Stimulated activated CD8-positive, alpha-beta memory T cell treated with anti-CD3 and anti-CD28 coated beads, Interleukin-2, amount 100 ng/mL, for 48 hours (primary cell): ENCODE measurements at places on chromosomes 5 and 9.

DNA sequence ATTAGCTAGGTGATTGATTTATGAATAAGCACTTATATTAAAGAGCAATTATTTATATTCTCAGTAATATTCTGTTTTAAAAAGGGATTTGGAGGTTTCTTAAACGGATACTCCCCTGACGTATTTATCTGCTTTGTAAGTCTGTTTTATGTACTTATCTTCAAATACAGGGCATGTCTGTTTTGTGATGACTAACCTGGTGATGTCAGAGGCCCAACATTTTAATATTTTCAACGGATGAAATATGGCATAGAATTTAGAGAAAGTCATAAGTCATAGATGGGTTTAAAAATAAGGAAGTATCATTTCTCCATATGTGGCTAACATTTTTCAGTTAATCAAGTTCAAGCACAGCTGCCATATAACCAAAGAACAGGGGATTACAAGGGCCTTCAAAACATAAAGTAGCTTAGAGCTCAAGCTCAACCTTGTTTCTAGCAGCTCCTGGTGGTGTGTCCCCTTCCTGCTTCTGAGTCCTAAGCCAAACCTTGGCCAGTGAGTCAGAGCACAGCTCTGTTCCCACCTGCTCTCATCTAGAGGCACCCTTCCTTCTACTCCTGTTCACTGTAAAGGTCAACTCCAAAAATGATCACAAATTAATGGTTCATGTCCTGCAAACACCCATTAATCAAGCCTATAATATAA is 131.4 kb downstream of the OXCT1 start:
- no peak for DNase-seq

- DNase-seq, result no peak
Observed at GRCh38 chr5:76682387-76682786, 33.5 kb upstream of the F2R start.

GRCh38 chr9:94900222-94901018 is 173.9 kb downstream of the AOPEP start:
- DNase-seq, result no peak

DNA sequence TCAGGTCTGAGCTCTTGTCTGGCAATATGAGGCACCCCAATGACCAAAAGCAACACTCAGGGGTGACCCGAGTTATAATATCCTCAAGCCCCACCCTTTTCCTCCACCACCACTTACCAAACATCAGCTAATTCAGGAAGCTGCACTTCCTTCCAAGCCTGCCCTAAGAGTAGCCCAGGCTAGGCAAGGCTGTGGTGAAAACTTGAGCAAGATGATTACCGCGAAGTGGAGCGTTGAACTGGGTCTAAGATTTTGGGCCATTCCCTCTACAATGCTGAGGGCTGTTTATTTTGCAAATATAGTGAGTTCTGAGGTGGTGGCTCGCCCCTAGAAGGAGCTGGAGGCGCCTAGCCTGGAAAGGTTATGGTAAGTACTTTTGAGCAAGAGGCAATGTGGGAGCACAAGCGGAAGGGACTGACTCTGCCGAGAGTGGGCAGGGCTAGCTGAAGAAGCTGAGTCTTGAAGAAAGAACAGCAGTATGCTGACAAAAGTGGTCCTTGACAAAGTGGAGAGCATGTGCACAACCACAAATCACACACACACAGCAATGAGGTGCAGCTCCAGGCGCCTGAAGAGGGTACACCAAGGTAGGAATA is at the start of gene HK3:
HK3 (minus strand) TSS at position 51 of the 596 bp plus-strand sequence. CDS start 3,187 bp downstream, outside the sequence.
- DNase-seq, result no peak

GRCh38 chr5:62212648-62213047 is 93.4 kb upstream of the KIF2A start:
- no peak for DNase-seq

DNA sequence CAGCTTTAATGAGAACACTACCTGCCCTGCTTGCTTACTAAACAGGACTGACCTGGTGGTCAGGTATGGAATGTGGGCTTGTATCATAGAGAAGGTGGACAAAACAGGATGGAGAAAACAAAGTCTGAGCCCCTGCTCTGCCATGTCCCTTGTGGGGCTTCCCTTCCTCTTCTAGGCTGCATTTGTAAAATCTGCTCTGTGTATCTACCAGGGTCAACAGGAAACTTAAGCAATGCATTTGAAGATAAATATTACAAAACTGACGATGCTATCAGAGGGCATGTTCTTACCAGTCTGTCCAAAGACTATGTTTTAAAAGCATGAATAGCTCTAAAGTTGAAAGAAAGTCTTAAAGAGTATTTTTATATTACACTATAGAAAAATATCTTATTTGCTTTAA is 228.7 kb downstream of the DCP2 start:
- DNase-seq, result no peak

- no peak for DNase-seq
Observed at GRCh38 chr5:151661968-151662732, 24.6 kb downstream of the SPARC start.

DNA sequence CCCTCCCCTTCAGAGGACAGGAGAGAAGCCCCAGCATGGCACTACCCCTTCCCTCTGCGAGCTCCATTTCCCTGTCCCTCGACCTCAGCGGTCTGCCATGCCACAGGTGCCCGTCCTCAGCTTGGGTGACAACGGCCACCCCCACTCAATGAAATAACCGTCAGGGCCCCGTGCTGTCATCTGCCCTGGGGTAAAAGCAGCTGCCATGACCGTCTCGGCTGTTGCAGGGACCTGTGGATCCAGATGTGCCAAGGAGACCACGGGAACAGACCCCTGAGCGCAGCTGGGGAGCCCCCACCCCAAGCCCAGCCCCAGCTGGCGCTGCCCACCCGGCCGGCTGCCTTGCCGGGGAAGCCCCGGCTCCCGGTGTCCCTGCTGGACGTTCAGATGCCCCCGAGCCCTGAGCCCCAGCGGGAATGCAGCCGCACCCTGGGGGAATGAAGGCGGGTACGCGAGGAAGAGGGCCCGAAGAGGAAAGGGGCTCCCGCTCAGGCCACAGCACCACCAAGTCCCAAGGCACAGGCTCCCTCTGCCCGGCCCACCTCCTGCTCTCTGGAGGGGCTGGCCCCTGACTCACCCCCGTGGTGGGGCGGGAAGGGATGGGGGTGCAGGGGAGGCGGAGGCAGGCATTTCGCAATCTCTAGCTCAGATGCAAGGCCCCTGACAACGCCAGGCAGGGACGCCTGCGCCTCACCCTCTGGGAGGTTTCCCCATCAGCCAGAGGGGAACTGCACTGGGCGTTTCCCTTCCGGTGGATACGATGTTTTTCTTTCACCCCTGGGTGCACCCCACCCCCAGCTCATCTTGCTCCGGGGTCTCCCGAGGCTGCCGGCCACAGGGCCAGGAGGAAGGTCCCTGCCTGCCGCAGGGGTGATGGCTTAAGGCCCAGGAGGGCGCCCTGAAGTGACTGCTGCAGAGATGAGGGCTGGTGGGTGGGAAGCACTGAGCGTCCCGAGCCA is 49.2 kb downstream of the NACC2 start:
- no peak for DNase-seq

- DNase-seq, result peak; percentile 16
Observed at GRCh38 chr5:176817841-176818377, 7.5 kb downstream of the UNC5A start.

GRCh38 chr9:110750272-110750671 is 81.7 kb downstream of the MUSK start:
- DNase-seq, result no peak

DNA sequence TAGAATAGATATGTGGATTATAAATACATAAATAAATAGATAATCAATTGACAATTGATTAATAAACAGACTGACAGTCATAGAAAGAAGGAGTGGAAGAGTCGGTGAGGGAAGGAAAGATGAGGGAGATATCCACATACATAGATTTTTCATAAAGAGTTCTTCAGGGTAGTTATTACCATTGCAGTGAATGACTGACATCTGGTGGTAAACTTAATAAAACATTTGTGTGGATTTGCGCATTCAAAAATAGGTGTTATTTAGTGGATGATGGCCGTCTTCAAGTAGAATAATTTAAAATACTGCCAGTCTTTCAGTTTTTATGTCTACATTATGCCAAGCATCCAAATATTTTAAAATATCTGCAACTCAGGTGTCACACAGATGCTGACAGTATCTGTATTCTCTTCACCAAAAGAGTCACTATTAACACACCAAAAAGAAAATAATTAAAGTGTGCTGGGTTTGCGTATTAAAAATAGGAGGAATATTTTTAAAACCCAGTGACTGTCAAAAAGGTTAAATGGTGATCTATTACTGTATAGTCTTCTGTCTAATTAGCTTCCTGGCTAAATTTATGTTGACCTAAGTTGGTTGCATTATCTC is 78.8 kb downstream of the GIN1 start:
- DNase-seq, result no peak

GRCh38 chr9:130226112-130226511 is 39.4 kb upstream of the HMCN2 start:
- DNase-seq, result no peak

DNA sequence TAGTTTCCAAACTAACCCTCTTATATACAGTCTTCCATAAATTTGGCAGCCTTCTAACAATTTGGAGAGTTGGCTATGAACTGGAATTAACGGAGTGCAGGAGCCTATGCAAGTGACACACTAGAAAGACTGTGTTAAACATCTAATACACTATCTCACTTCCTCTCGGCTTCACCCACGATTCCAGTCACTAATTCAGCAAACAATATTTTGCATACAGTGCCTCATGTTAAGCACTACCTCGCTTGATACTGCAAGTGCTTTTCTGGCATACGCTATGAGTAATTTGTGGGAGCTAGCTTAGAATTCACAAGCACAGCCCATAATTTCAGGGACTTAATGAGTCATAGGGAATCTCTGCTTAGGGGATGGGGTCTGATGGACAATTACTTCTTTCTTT is 102.5 kb downstream of the ST8SIA4 start:
- DNase-seq, result no peak

DNA sequence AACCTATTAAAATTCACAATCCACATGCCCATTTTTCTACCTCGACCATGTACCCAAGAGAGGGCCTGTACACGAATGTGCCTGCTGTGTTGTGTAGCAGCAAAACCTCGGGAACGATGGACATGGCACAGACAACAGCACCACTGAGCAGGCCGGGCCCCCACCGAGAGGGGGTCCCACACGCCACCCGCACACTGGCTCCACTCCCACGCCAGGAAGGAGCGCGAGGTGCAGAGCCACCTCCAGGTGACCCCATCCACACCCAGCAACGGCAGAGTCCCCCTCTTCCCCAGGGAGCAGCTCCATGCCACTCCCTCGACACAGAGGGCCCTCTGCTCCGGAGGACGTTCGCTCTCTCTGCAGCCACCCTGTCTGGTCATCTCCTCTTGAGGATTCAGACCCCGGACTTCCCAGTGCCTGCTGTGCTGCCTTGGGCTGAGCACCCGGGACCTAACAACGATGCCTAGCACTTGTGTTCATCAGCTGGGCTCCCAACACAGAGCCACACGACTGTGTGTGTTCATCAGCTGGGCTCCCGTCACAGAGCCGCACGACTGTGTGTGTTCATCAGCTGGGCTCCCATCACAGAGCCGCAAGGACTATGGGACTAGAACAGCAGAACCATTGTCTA is 25.3 kb upstream of the ADAMTS2 start:
- DNase-seq, result no peak

DNA sequence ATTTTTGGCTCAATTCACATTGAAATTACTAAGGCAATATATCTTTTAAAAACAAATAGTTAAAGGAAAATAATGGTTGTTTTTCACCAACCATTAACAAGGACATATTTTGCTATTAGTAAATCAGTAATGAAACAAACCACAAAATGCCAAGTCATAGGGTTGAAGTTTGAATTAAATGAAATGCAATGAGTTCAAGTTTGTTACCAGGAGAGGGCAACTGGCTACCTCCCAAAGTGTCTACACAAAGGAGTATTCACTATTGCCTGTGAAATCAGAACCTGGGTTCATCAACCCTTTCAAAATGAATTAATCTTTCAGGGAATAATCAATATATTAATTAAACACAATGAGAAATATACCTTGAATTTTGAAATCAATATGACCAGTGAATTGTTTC is 138.4 kb upstream of the DMRTA1 start:
- no peak for DNase-seq

DNA sequence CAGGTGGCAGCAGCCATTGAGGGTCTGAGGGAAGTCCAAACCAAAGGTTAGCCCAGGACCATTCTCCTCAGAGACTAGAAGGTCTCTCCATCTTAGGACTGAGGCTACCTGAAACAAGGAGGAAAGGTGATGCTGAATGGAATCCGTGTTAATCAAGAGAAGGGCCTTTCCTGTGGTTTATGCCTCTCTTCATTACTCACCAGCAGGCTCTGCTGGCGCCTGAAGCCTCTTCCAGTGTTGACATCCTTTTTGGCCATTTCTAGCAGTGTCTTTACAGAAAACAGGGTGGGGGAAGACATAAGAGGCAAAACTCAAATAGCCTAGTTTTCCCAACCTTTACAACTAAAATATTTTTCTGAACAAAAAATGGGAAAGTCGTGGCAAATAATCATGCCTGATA is 98.0 kb downstream of the ENC1 start:
- no peak for DNase-seq
